Ovary (tissue), 10 donors: ENCODE measurements at places on chromosomes 5 and 9. TPM values are rescaled to one million over a fixed set of nuclear protein-coding genes. Genes with fewer than 3 reads are reported as not detected.

DNA sequence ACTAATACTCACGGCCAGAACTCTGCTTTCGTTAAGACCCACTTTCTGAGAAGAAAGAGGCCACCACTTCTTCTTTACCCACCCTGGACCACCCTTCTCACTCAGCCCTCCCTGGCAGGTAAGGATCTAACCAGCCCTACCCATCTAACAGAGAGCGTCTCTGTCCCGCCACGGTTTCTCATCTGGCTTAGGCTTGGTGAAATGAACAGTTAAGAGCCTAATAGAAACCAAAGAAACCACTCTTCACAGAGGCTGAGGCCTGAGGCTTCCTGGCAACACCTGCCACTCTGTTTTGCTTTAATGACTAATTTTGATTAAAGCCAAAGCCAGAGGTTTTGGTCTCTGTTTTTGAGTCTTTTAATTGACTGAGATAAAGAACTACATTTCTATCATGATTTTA is 354.1 kb upstream of the SLC30A5 start:
- DNase-seq: no peak

- no peak for DNase-seq
Measured at GRCh38 chr9:122015170-122015821, 77.8 kb downstream of the TTLL11 start.

DNA sequence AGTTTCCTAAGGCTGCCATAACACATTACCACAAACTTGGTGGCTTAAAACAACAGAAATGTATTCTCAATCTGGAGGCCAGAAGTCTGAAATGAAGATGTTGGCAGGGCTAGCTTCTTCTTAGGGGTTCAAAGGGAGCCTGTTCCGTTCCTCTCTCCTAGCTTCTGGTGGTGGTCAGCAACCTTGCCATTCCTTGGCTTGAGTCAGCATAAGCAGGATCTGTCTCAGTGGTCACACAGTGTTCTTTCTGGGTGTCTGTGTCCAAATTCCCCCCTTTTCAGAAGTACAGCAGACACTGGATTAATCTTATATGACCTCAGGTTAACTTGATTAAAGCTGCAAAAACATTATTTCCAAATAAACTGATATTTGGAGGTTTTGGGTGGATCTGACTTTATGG is 2.1 kb upstream of the OSMR start:
- no peak for DNase-seq

GRCh38 chr5:104048231-104048630 is 485.6 kb upstream of the NUDT12 start:
- no peak for DNase-seq

GRCh38 chr5:25181249-25181648 is 536.5 kb upstream of the CDH10 start:
- no peak for DNase-seq

DNA sequence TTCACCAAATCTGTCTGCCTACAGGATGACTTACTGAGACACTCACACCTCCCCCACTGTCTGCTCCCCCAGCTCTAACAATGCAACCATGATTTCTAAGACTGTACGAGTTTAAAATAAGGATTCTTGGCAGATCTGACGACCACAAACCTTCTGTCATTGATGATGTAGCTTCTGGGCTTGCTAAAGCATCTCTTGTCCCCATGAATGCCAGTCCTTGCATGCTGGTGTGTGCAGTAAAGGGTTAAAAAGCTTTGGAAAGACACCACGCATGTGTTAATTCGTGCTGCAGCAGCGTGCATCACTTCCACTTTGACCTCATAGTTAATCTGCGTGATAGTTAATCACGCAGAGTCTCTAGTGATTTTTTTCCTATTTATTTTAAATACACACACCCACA is 411 bp upstream of the GABRG2 start:
- no peak for DNase-seq

GRCh38 chr5:175731756-175732465 is 74.0 kb downstream of the HRH2 start:
- no peak for DNase-seq

DNA sequence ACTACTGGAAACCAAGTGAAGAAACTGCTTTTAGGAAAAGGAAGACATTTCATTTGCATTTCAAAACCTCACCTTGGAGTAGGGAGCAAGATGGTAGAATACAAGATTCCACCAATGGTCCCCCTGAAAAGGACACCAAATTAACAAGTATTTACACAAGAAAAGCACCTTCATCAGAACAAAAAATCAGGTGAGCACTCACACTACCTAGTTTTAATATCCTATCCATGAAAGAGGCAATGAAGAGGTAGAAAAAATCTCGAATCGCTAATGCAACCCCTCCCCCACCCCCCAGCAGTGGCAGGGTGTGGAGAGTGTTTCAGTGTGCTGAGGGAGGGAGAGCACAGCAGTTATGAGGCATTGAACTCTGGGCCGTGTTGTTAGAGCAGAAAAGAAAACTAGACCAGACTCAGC is 1397.0 kb upstream of the C9orf72 start:
- DNase-seq: no peak

DNA sequence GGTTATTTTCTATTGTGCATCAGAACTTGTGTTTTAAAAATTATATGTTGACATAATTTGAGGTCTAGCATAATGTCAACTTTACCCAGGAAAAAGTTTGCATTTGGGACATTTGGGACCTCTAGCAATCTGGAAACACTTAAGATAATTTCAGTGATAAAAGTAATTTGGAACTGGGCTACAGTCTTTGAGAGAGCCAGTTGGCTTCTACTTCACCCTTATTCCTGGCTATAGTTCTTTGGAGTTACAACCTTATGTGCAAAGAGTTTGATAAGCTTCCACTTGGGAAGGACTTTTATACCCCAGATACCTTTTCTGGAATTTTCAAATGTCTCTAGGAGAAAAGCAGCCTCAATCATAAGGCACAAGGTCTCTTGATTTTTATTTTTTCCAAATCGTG is 139.3 kb downstream of the ARRDC3 start:
- no peak for DNase-seq

DNA sequence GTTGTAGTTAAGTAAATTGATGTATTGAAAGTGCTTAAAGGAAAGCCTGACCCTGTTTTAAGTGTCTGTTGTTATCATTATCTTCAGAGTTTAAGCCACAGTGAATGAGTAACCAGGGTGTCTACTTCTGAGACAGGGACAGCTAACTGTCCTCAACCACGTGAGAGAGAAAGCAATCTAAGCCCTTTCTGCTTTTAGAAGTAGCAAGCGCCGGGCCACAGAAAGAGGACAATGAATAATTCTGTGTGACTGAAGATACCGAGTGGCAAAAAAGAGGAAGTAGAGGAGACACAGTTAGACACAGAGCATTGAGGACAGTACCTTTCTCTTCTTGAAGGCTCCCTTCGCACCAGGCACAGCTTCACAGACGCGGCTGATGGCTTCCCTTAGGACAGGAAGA is 86.3 kb downstream of the S1PR3 start:
- DNase-seq: no peak

DNA sequence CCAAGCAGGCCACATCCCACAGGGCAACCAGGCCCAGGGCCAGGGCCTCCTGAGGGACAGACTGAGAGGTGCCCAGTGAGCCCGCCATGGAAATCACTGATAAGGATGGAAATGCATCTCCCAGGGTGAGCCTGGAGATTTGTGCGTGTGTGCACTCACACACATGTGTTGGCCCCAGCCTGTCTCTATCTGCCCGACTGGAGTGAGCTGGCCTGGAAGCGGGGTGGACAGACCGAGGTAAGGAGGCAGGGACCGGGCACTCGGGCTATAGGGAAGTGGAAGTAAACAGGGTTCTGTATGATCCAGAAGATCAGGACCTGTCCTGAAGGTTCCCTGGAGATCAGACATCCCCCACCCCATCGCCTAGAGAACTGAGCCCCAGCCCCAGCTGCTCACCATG is 17.4 kb downstream of the GFI1B start:
- no peak for DNase-seq

GABRA6 gene
- total RNA-seq: not detected

AGXT2 gene
- not detected for total RNA-seq

RNF208 gene
- 3.1 TPM for total RNA-seq

FAXDC2 gene
- total RNA-seq: 40.7 TPM

SNX18 gene
- 34.7 TPM for total RNA-seq

ARHGEF28 gene
- 37.8 TPM for total RNA-seq

TRMO gene
- total RNA-seq: 13.0 TPM
